ENCODE measurements at places on chromosomes 3 and 15.

- no peak for DNase-seq
These were observed 8.9 kb upstream of the BUB1B start for GRCh38 chr15:40151991-40152390.

DNA sequence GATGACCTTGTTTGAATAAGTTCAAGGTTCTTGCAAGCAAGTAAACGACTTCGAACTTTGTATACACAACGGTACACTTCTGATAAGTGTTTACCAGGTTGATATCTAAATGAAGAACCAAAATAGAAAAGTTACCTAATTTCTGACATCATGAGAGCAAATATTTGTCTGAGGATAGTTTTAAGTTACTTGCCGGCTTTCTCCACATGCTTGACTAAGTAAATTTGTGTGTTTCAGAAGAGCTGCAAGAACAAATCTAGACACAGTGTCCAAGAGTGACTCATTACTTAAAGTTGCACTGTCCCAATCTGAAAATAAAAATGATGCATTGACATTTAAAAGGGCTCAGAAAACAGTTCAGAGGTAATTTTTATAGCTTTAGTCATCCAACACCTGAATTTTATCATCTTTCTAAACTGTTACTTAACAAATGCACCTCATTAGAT is 115.1 kb downstream of the HERC1 start:
- no peak for DNase-seq

DNA sequence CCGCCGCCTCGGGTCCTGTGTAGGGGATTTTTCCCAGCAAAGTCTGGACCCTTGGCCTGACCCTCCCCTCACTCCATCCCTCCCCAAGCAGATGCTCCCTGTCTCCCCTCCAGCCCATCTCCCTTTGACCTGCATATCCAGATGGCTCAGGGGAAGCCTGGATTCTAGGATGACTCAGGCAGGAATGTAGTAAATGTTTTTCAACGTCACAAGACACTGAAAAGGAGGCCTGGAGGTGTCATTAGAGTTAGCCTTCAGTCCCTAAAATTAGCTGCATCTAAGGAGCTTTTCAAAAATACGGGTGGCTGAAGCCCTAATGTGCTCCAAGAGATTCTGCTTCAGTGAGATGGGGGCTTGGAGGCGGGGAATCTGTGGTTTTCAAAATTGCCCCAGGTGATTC is 7.2 kb downstream of the ACAN start:
- DNase-seq: no peak

GRCh38 chr15:55257012-55257670 is 32.5 kb downstream of the RAB27A start:
- DNase-seq: no peak

- DNase-seq: no peak
These were observed 231.0 kb upstream of the CHRNA7 start for GRCh38 chr15:31799319-31799714.

- DNase-seq: no peak
These were observed 122.0 kb downstream of the THRB start for GRCh38 chr3:24372559-24373197.

- peak; percentile 18 for DNase-seq
These were observed 5.0 kb upstream of the HES1 start for GRCh38 chr3:194130807-194131589.

DNA sequence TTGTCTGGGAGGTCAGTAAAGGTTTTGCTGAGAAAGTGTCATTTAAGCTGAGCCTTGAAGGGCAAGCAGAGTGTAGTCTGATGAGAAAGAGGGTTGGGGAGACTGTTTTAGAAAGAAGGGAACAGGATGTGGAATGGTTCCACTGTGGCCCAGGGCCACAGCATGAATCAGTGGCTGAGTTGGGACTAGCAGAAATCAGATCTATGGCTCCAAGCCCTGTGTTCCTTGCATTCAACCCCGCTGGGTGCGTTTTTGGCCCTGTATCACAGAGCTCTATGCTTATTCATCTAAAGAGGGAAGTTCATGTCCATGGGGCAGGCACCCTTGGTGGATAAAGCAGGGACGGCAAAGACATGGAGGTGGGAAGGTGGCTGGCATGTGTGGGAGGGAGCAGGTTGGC is 151.3 kb downstream of the CACNA1D start:
- no peak for DNase-seq

GRCh38 chr3:20376665-20377217 is 190.7 kb upstream of the SGO1 start:
- DNase-seq: no peak

DNA sequence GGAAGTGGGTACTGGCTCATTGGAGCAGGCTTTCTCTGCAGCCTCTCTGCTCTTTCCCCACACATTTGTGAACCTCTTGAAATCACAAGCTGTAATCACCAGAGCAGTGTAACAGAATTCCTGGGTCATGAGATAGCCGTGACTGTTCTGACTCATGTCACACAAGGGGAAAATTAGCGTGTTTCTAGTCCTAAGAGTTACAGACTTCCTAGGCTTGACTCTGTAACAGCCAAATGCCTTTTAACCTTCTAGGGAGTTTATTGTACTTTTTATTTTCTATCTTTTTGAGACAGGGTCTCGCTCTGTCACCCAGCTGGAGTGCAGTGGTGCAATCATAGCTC is 54.7 kb upstream of the TRAK1 start:
- no peak for DNase-seq

DNA sequence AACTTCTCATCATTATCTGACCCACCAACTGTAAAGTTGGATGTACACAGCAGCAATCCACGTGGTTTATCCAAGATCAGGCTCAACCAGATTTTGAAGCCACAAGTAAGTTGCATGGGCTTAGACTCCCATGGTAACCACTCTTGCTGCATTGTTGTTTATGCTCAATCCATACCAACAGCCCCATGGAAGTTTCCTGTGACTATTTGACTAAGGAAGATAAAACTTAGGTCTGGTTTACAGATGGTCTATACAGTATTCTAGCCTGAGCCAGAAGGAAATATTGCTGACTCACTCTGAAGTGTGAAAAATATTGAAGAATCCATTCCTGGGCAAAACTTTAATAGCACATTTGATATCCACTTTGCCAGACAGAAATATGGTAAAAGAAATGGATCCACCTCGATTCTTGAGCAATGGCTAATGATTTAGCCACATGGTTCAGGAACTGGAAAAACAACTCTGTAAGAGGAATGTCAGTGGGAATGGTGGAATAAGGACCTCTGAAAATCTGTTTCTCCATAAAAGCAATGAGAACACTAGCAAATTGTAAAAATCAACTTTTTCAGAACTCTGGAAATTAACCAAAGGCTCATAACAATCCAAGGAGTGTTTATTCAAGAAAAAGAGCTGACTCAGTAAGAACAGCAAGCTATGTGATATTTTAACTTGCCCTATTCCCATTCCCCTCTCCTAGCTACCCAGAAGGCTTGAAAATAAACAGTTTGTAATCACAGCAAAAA is 162.9 kb upstream of the STT3B start:
- DNase-seq: no peak

DNA sequence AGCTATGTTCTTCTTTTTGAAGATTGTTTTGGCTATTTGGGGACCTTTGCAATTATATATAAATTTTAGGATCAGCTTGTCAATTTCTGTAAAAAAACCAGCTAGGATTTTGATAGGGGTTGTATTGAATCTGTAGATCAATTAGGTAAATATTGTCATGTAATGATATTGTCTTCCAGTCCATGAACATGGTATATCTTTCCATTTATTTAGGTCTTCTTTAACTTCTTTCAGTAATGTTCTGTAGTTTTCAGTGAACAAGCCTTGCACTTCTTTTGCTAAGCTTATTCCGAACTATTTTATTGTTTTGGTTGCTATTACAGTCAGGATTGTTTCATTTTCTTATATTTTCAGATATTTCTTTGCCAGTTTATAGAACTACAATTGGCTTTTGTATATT is 175.8 kb upstream of the RARB start:
- no peak for DNase-seq

- DNase-seq: no peak
These were observed 28.6 kb upstream of the TLE3 start for GRCh38 chr15:70126362-70126761.

DNA sequence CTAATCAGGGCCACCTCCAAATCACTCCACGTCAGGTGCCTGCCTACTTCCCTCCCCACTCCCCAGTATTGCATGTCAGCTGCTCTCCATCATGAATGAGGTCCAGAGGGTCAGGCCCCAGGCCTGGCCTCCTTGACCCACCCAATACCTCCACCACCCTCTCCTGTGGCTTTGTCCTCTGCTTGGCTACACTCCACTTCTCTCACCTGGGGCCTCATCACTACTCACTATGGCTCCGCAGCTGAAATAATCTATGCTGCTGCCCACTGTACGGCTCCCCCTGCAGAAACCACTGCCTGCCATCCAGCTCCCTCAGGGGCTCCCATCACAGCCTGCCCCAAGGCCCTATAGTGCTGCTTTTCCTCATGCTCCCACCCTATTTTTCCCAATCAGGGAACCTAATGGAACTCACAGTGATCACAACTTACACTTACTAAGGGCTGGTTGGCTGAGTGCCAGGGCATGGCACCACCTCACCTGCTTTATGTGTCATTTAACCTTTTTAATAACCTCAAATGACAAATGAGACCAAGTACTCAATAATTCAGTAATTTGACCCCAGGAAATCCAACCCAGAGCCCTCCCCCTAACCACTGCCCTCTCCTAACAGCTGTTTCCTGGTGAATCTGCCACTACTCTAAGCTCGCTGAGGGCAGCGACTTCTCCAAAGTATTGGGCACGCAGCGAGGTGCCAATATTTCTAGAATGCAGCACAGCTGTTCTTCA is 2.3 kb downstream of the GORASP1 start:
- no peak for DNase-seq

DNA sequence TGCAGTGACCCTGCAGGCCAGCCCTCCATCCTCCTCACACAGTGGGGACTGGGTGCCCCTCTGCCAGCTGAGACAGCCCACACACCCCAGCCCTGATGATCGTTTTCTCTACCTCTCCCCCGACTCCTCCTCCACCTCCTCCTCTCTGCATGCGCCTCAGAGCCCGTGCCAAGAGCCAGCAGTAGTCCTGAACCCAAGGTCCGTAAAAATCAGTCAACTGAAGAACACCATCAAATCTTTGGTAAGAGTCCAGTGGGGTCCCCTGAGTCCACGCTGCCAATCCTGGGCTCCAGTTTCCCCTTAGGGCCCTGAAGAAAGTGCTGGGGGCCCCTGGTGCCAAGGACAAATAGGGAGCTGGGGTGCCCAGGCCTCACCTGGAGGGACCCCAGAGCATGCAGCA is 109.3 kb upstream of the FAN1 start:
- no peak for DNase-seq

- DNase-seq: no peak
These were observed 20.3 kb downstream of the CHMP2B start for GRCh38 chr3:87247430-87247773.

GRCh38 chr3:67516496-67516895 is 137.9 kb downstream of the SUCLG2 start:
- no peak for DNase-seq

GRCh38 chr15:36591536-36592411 is 12.3 kb downstream of the CDIN1 start:
- no peak for DNase-seq

DNA sequence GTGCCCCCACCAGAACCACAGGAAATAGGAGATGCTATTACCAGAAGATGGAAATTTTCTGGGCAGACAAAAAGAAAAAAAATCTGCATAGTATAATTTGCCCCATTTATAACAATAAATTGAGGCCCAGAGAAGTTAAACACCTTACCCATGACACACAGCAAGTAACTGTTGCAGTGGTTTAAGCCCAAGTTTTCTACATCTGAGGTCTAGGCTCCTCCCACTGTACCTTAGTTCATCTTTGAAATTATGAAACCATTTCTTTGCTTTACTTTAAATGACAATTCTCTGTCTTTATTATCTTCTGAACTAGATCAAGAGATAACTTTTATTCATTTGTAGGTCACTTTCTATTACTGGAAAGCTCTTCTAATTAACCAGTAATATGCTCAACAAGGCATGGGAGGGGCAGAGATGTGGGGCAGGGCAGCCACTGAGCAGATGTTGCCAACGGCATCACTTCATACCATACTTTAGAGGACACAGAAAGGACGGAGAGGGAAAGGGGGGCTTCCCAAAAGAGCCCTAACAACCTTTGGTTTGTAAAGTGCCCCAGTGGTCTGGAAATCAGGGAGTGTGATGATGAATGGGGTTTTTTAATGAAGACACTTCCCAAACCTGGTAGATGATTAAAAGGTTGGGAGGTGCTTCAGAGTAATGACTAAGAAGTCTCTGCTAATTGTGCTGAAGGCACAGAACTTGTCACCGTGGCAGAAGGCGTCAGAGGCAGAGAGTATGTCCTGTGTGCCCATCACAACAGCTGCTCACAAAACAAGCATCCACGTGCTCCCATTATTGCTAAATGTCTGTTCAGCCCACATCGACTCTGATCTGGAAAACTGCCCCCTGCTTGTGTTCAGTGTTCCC is 342.5 kb downstream of the SHQ1 start:
- no peak for DNase-seq

DNA sequence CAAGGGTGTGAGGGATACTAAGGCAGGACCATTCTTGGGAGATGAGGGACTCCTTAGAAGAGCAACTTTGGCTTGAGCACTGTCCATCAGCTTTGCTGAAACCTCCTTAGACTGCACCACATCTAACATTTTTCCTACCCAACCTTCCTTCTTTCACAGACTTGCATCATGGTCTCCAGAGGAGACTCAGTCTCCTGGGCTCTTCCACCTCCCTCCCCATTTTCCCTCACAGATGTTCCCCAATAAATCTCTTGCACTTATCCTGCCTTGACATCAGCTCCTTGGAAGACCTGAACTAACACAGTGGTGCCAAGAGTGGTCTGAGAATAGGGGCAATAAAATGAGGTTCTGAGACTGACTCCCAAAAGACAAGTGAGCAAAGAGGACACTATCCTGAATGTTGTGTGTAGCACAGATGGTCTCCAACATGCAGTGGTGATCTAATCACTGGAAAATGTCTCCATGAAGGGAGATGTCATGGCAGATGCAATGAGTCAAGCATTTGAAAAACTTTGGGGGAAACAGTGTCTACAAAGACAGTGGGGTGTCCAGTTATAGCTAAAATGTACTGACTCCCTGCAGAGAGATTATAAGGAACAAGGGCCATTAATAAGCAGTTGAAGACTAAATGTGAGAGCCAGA is 26.0 kb upstream of the BOC start:
- DNase-seq: no peak

DNA sequence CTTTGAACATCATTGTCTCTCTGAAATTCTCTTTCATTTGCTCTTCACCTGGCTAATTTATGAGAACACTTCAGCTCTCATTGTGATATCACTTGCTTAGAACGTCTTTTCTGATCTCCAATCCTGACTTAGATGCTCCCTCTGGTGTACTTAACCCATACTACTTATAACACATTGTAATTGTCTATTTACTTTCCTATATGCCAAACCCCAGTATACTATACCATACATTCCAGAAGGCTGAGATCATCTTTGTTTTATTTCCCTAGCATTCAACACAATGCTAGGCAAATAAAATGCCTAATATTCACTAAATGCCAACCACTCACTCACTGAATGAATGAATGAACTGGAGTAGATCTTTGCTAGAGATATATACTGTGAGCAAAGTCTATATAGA is 27.0 kb upstream of the PEX5L start:
- DNase-seq: no peak

GRCh38 chr15:65423976-65424679 is 1.4 kb upstream of the IGDCC4 start:
- no peak for DNase-seq

Data from NCI-H187 (cell line).